ENCODE measurements at places on chromosomes 7 and 10.

- no peak for DNase-seq
Observed at GRCh38 chr7:50448823-50449222, 1.3 kb downstream of the FIGNL1 start.

GRCh38 chr10:47031211-47031900, 120.1 kb downstream of the PTPN20 start:
- DNase-seq, result no peak

- DNase-seq, result no peak
Observed at GRCh38 chr7:116741625-116742316, 69.8 kb downstream of the MET start.

GRCh38 chr7:50276483-50276882, 28.0 kb upstream of the IKZF1 start:
- DNase-seq, result no peak

DNA sequence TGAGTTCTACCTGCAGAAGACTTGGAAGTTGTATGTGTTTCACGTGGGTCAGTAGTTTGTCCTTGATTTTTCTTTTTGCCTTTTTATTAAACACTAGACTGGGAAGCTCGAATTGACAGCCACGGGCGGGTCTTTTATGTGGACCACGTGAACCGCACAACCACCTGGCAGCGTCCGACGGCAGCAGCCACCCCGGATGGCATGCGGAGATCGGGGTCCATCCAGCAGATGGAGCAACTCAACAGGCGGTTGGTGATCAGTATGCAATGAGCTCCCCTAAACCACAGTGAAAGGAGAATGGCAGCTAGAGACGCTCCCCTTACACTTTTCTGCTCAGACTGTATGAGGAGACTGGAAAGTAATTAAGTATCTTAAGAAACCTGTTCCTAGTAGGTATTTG, 126.7 kb upstream of the STK17A start:
- no peak for DNase-seq

DNA sequence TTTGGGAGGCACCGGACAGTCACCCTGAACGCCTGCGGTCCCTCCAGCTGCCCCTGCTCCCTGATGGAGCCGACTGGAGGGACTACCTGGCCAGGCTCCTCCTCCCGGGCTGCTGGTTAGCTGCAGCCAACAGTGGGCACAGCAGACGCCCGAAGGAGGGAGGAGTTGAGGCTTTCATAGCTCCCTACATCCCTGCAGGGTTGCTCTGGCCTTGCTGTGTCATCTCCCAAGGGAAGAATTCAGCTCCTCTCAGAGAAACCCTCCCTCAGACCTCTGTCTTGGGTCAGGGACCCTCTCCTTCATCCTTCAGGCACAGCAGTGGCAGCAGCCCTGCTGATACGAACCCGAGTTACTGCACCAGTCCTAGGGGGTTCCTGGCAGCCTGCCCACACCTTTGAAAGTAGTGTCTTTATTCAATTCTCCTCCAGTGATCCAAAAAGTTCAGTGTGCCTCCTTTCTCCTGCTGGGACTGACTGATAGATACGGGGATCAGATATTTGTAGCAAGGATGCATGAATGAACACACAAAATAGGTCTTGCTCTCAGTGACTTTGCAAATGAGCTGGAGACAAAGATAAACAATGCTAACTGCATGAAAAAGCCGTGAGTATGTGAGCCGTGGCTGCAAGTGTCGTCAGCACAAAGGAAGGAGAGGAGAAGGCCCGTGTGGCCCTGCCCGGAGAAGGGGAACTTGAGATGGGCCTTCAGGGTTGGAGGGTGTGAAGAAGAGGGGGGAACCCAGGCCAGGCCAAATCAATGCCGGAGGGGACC, 136.6 kb downstream of the PRKAG2 start:
- DNase-seq, result no peak

- DNase-seq, result no peak
Observed at GRCh38 chr10:117268258-117268657, 27.3 kb downstream of the SLC18A2 start.

DNA sequence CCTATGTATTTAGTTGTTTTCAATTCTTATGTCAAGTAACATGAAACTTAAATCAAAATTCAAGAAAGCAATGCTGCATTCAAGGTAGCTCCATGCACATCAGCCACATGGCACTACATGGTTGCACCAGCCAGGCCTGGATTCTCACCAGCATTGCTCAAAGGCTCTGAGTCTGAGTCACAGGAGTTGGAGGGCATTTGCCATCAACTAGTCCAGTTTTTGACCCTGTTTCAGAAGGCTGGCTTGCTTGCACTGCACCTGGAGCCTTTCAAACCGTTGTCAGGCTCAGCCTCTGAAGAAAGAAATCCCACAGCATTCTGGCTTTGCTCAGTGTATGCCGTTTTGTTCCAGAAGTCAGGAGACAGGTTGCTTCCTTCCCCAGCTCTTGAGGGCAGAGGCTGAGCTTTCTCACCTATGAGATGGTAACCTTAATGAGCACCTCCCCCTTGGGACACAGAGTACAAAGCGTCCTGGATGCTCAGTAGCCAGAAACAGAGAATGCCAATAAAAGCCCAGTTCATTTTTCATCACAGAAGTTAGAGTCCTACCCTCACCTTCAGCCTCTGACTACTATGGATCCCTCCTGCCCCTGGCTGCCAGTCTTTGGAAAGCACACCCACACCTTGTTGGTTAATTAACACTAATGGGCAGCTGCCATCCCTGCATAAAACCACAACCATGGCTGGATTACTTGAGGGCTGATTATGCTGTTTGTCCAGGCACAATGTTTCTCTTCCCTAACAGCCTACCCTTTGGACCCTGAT, 288.4 kb upstream of the LRRTM3 start:
- DNase-seq, result no peak

GRCh38 chr7:157573244-157573643, 236.4 kb downstream of the DNAJB6 start:
- no peak for DNase-seq

DNA sequence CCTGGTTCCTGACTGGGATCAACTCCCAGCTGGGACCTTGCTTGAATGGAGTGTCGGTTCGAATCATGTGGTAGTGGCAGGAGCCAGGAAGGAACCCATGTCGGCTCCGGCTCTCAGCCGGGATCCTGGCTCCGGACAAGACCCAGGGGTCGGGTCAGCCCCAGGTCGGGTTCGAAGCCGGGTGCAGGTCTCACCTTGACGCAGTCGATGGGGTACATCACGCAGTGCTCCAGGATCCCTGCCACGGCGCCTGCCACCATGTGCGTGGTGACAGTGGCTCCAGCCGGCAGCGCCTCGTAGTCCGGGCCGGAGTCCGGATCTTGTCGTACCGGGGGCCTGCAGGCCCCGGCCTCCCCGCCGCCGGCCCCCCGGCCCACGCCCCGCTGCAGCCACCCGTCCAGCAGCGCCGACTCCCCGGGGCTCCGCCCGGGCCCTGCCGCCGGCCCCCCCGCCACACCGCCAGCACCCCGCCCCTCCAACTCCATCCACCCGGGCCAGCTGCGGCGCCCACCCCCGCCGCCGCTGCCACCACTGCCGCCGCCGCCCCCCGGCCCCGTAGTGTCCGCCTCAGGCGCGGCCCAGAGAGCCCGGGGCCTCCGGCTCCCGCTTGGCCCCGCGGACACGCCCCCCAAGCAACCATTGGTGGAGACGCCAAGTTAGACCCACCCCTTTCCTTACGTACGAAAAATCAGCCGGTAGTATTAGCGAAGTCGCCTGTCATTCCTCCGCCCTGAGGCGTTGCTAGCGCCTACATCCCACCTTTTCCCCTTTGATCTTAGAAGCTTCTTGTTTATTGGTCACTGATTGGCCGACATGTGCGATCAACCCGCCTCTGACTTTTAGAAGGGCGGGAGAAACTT, at the start of gene SLC25A28:
TSS of gene SLC25A28 (minus strand) at position 589 of the 860 bp plus-strand sequence. CDS start at position 485, 104 bp downstream.
- DNase-seq, result peak; percentile 100

DNA sequence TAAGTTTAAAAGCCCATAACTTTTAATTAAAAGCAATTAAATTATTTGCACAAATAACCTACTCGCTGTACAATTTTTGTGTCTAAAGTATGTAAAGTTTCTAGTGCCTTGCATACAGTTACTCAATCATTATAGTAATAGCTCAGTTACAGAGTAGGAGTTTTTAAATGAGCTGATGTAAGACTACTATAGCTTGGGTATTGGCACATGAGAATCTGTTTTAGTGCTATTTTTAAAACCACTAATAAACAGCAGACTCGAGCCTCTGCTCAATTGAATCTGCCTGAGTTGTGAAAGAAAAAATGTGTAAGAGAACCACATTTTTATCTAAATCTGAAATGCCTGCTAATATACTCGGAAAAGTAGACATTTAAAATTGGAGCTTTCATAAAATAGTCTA, 31.1 kb downstream of the CTNNA3 start:
- DNase-seq, result peak; percentile 40

- no peak for DNase-seq
Observed at GRCh38 chr10:70315815-70316214, 32.0 kb upstream of the NPFFR1 start.

GRCh38 chr10:75860009-75860408, 428.6 kb downstream of the LRMDA start:
- DNase-seq, result no peak

GRCh38 chr10:119518176-119518575, 24.3 kb downstream of the RGS10 start:
- no peak for DNase-seq

DNA sequence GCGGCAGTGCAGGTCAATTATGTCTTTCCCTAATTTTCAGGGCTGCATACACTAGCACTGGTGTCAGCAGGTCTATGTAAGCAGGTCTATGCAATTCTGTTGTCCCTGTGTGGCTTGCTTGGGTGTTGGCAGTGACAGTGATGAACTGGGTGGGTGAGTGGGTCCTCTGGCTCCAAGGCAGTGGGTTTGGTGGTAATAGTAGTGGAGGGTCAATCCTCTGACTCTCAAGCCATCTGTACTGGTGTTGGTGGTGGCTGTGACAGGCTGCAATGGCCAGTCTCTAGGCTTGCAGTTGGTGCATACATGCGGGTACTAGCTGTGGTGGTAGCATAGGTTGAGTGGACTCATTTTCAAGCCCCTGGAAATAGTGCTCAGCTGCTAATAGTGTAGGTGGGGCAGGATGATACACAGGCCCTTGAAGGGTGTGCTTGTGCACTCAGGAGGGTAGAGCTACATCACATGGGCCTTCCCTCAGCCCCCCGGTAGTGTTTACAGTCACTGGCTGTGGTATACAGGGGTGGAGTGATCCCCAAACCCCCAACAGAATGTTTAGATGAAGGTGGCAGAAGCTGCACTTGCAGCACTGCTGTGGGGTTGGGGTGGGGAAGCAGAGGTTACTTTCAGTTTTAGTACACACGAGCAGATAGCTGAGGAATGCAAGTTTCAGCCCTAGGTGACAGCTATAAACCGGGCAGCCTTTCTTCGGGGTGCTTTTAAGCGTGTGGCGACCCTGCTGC, 331.3 kb downstream of the PCDH15 start:
- DNase-seq, result no peak

- DNase-seq, result no peak
Observed at GRCh38 chr7:134707663-134708378, 61.2 kb downstream of the BPGM start.

- no peak for DNase-seq
Observed at GRCh38 chr10:117424883-117425649, 49.8 kb upstream of the PDZD8 start.

GRCh38 chr7:2508327-2509215, 11.0 kb upstream of the LFNG start:
- DNase-seq, result no peak

GRCh38 chr10:75495434-75496190, 64.2 kb downstream of the LRMDA start:
- no peak for DNase-seq

GRCh38 chr10:2921956-2922680, 145.2 kb upstream of the PFKP start:
- DNase-seq, result no peak

All from hippocampal formation (tissue), 2 donors.